ENCODE measurements at places on chromosomes 4 and X.

DNA sequence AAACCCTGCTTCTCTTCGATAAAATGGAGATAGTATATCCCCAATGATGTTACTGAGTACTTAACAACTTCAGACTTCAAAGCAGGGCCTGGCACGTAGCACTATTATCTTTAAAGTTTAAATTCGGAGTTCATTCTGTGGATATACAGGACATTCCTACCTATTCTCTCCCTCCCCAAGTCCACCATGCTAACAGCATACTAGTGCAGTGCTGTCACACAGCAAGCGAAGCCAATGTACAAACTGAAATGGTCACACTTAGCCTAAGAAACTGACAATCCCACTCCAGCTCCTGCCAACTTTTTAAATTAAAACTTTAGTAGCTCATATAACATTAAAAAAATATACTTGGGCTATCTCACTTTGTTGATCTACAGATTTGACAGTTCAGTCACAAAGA is 1.2 kb upstream of the DNAJB14 start:
- DNase-seq: no peak

DNA sequence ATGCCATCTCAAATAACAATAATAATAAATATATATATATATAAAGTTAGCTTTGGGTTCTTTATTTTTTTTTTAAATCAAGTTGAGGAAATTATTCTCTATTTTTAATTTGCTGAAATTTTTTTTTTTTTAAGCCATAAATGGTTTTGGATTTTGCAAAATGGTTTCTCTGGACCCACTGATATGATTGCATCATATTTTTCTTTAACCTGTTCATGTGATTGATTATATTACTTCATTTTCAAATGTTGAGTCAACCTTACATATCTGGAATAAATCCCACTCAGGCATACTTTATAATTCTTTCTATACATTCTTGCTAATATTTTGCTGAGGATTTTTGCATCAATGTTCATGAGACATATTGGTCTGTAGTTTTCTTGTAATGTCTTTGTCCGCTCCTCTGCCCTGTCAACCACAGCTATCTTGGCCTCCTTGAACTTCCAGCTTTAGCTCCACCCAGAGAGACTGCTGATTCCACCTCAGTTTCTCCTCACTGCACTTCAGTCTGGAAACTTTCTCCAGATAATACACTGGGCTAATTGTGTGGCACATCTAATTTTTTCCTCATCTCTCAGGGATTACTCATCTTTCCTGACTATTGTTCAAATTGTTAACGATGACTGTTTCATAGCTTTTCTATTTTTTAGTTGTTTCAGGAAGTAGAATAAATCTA is 160.9 kb upstream of the GIMD1 start:
- DNase-seq: no peak

DNA sequence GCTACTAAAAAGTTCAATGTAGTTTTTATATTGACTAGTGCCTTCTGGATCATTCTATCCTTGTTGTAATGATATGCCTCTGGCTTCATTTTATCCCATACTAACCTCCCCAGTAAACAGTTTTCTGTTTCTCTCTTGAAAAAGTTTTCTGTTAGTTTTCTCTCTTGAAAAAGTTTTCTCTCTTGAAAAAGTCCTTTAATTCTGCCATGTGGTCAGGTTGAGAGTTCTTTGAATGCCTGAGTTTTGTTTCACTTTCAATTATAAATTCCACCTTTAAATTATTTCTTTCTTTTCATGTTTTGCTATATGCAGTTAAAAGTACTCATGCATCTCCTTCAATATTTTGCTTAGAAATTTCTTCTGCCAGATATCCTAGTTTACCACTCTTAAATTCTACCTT is 1139.6 kb downstream of the STPG2 start:
- DNase-seq: no peak

- no peak for DNase-seq
These were observed 191.0 kb downstream of the CCSER1 start for GRCh38 chr4:90318193-90318592.

GRCh38 chrX:153816831-153817690 is 13.3 kb downstream of the PDZD4 start:
- peak; percentile 12 for DNase-seq

GRCh38 chr4:80126435-80126834 is 53.4 kb upstream of the ANTXR2 start:
- no peak for DNase-seq

DNA sequence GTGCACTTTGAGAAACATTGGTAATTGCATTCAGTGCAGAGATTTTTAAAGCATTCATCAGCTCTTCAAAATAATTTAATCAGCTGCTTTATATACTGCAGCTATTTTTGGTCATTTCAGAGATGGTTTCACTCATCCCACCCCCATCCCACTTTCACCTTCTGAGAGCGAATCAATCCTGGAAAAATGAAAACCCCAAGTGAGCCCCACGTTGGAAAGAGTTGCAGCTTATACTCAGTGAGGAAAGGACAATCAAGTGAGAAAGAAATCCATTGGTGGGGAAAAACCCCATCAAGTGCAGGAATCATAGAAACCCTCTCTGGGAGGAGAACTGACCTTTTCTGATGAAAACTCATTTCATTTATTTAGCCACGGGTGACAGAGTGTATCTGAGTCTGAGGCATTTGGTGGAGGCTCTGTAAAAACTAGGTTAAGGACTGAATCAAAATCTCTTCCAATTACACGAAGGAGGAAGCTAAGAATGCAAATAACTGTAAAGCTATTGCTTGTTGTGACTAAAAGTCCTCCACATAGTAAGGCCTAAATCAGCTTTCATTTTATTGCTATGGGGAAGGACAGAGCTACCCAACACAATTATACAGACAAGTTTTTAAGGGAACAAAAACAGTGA is 240.4 kb upstream of the PGRMC2 start:
- no peak for DNase-seq

- no peak for DNase-seq
These were observed 137.1 kb downstream of the PJA1 start for GRCh38 chrX:69028006-69028760.

Measured in psoas muscle (tissue), 8 donors.